Suprapubic skin (tissue), 4 donors: ENCODE measurements at places on chromosomes 3 and 15.
A peak's percentile ranks its signal among the peaks of the same experiment; 100 is the strongest.

GRCh38 chr3:78706906-78707523, 1060.8 kb downstream of the ROBO1 start:
- no peaks in the 10 kb centered on the region for H3K4me1 ChIP-seq
- H3K4me3 ChIP-seq: no peak overlapping the region
- H3K36me3 ChIP-seq: no peaks in the 10 kb centered on the region
- H3K27ac ChIP-seq: no peak overlapping the region

- no peaks in the 10 kb centered on the region for H3K36me3 ChIP-seq
- no peak overlapping the region for H3K4me3 ChIP-seq
- DNase-seq: no peak
- no peaks in the 10 kb centered on the region for H3K27me3 ChIP-seq
Observed at GRCh38 chr3:39981547-39982184, 172.3 kb downstream of the MYRIP start.

DNA sequence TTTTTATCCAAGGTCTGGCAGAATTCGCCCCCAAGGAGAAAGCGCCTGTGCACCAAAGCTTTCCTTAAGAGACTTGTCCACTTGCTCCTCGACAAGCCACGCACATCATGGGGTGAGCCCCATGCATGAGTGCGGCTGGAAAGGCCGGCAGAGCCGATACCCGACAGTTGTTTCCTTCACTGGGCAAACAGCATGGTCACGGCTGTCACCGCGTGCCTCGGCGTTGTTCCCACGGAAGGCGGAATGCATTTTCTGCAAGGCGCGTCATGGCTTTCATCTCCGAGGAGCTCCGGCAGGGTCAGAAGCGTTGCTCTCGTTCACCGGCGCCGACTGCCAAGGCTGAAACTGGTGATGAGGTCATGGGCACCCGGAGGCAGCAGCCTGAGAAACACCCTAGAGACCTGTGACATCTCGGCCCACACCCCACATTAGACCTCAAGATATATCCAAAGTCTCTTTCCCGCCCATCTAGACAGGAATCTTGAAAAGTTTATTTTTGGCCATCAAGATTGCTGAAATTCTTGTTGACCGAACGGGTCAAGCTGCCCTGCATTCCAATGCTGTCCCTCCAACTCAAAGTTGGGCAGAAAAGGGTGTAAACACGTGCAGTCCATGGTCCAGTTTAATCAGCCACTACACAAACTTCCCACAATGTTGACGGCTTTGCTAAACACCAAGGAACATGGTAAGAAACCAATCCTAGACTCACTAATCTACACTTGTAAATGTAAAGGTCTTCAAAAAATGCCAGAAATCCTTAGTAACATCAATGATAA, 604 bp upstream of the TJP1 start:
- no peaks in the 10 kb centered on the region for H3K36me3 ChIP-seq
- H3K27me3 ChIP-seq: no peaks in the 10 kb centered on the region
- H3K4me1 ChIP-seq: peaks cover 26% of the 10 kb centered on the region
- H3K4me3 ChIP-seq: peak overlapping the region; percentile 80
- peak; percentile 83 for DNase-seq

- H3K4me3 ChIP-seq: no peak overlapping the region
- H3K27ac ChIP-seq: no peak overlapping the region
- H3K36me3 ChIP-seq: no peaks in the 10 kb centered on the region
- H3K4me1 ChIP-seq: no peaks in the 10 kb centered on the region
- DNase-seq: no peak
Observed at GRCh38 chr15:66046751-66047150, 177.5 kb downstream of the RAB11A start.

DNA sequence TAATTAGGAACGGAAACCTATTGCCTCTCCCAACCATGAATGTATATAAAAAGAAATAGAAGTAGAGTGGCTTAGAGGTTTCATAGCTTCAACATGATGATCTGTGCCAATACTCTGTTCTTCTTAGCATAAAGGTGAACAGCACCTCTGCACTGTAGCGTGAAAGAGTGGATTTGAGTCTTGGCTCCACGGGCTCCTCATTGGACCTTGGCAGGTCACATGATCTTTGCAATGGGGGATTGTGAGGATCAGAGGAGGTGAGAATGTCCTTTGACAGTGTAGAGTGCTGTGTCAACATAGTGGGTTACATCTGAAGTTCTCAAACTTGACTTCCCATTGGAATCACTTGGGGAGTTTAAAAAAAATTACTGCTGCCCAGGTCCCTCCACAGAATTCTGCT, 51.4 kb downstream of the FEM1B start:
- no peaks in the 10 kb centered on the region for H3K36me3 ChIP-seq
- no peak overlapping the region for H3K4me3 ChIP-seq
- DNase-seq: no peak
- H3K4me1 ChIP-seq: peaks cover 6% of the 10 kb centered on the region
- H3K27ac ChIP-seq: no peak overlapping the region

GRCh38 chr3:157023226-157023625, 136.7 kb downstream of the CCNL1 start:
- no peak for DNase-seq
- no peak overlapping the region for H3K4me3 ChIP-seq
- no peak overlapping the region for H3K27ac ChIP-seq
- H3K4me1 ChIP-seq: peaks cover 7% of the 10 kb centered on the region
- no peaks in the 10 kb centered on the region for H3K27me3 ChIP-seq

- no peak for DNase-seq
- peaks cover 9% of the 10 kb centered on the region for H3K4me1 ChIP-seq
- H3K27me3 ChIP-seq: no peaks in the 10 kb centered on the region
Observed at GRCh38 chr3:196792771-196793170, 53.1 kb downstream of the PAK2 start.

GRCh38 chr3:38137615-38138348, 679 bp upstream of the MYD88 start:
- DNase-seq: no peak
- peak overlapping the region; percentile 83 for H3K4me3 ChIP-seq
- H3K27ac ChIP-seq: peak overlapping the region; percentile 90
- H3K27me3 ChIP-seq: no peaks in the 10 kb centered on the region
- H3K36me3 ChIP-seq: peaks cover 40% of the 10 kb centered on the region
- peaks cover 52% of the 10 kb centered on the region for H3K4me1 ChIP-seq

- no peak for DNase-seq
- no peaks in the 10 kb centered on the region for H3K4me1 ChIP-seq
- H3K27me3 ChIP-seq: no peaks in the 10 kb centered on the region
- no peaks in the 10 kb centered on the region for H3K36me3 ChIP-seq
Observed at GRCh38 chr15:35725353-35725752, 179.4 kb upstream of the DPH6 start.

DNA sequence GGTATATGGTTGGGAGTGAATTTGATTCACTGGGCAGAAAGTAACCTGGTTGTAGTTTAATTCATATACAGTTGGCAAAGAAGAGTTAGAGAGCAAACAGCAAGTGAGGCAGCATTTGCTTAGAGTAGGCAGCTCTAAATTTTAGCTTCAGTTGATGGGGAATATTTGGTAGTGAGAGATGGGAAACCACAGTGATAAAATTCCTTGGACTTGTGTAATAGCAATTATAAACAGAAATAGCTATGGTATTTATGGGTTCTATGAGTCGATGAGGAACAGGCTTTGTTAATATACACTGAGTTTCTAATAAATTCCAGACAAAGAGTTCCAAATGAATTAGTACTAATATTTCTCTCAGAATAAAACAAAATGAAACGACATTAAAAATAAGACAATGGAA, 894.0 kb downstream of the ROBO2 start:
- no peak overlapping the region for H3K27ac ChIP-seq
- no peaks in the 10 kb centered on the region for H3K27me3 ChIP-seq
- no peaks in the 10 kb centered on the region for H3K36me3 ChIP-seq
- H3K4me3 ChIP-seq: no peak overlapping the region

- no peak overlapping the region for H3K27ac ChIP-seq
- no peaks in the 10 kb centered on the region for H3K36me3 ChIP-seq
- no peak for DNase-seq
- no peak overlapping the region for H3K4me3 ChIP-seq
- H3K27me3 ChIP-seq: no peaks in the 10 kb centered on the region
Observed at GRCh38 chr3:160748231-160748630, 7.8 kb upstream of the PPM1L start.

GRCh38 chr3:189588070-189588469, 43.1 kb upstream of the TP63 start:
- no peaks in the 10 kb centered on the region for H3K36me3 ChIP-seq
- no peaks in the 10 kb centered on the region for H3K27me3 ChIP-seq
- H3K4me1 ChIP-seq: peaks cover 34% of the 10 kb centered on the region
- H3K4me3 ChIP-seq: no peak overlapping the region
- no peak for DNase-seq
- peak overlapping the region; percentile 5 for H3K27ac ChIP-seq

- H3K4me3 ChIP-seq: no peak overlapping the region
- H3K27me3 ChIP-seq: no peaks in the 10 kb centered on the region
- H3K36me3 ChIP-seq: no peaks in the 10 kb centered on the region
- H3K27ac ChIP-seq: no peak overlapping the region
- H3K4me1 ChIP-seq: no peaks in the 10 kb centered on the region
- DNase-seq: no peak
Observed at GRCh38 chr15:36632226-36632625, 52.8 kb downstream of the CDIN1 start.
